ENCODE measurements at places on chromosomes 3 and 15. TPM values are rescaled to one million over a fixed set of nuclear protein-coding genes. Genes with fewer than 3 reads are reported as not detected.

GRCh38 chr3:168618827-168619470, 523.2 kb upstream of the GOLIM4 start:
- no peak for DNase-seq

- no peak for DNase-seq
These were observed 20.7 kb upstream of the TIMP4 start for GRCh38 chr3:12179441-12179840.

GRCh38 chr3:9387322-9387655, 10.1 kb upstream of the SETD5 start:
- no peak for DNase-seq

DNA sequence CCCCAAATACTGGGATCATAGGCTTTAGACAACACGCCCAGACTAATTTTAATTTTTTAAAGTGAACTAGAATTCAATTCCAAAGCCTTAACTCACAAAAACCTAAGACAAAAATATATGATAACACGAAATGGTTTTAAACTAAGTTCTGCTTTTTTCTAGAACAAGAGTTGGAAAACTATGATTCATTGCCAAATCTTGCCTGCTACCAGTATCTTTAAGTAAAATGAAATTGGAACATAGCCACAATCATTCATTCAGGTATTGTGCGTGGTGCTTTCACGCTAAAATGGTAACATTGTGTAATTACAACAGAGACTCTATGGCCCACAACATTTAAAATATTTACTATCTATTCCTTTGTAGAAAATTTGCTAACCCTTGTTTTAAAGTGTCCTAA, 488.0 kb upstream of the ZNF385D start:
- no peak for DNase-seq

DNA sequence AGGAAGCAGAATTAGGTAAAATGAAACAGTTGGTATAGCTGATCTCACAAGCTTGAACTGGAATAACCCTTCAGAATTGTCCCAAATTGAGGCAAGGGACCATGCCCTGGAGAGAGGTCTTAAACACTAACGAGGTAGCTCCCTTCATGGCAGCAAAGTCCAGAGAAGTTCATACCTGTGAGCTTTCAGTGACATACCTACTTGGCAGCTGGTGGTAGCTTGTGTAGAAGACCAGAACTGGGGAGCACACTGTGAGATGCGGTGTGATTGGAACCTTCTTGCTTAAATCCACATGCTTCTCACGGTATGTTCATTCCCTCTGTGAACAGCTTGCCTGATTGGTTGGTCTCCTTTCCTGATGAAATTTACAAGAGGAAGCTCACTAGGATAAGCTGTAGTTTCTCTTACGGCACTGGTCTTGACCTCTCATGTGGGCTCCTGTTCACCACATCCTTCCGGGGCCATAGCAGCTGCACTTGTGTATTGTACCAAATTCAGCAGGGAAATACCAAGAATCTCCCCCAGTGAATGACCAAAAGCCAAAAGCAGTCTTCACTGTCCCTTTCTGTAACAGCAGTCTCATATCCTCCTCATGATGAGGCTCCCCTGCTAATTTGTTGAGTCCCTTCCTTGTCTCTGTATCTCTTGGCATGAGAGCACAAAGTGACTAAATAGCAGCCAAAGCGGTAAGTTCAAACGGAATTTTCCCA, 483.7 kb upstream of the FRG2C start:
- DNase-seq: no peak

DNA sequence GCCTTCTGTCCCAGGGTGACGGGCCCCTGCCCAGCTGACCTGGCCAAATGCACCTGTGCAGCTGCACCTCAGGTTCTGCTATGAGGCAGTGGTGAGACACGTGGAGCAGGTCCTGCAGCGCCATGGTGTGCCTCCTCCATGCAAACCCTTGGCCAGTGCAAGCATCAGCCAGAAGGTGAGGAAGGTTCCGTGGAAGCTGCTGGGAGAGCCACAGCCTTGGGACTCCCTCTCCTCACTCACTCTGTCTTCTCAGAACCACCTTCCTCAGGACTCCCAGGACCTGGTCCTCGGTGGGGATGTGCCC, 31.6 kb downstream of the PTPN23 start:
- no peak for DNase-seq

The NUP210 gene
- 11.4 TPM for total RNA-seq

The PLSCR5 gene
- total RNA-seq: not detected
